ENCODE measurements at places on chromosomes 3 and 15.
A peak's percentile ranks its signal among the peaks of the same experiment; 100 is the strongest.

DNA sequence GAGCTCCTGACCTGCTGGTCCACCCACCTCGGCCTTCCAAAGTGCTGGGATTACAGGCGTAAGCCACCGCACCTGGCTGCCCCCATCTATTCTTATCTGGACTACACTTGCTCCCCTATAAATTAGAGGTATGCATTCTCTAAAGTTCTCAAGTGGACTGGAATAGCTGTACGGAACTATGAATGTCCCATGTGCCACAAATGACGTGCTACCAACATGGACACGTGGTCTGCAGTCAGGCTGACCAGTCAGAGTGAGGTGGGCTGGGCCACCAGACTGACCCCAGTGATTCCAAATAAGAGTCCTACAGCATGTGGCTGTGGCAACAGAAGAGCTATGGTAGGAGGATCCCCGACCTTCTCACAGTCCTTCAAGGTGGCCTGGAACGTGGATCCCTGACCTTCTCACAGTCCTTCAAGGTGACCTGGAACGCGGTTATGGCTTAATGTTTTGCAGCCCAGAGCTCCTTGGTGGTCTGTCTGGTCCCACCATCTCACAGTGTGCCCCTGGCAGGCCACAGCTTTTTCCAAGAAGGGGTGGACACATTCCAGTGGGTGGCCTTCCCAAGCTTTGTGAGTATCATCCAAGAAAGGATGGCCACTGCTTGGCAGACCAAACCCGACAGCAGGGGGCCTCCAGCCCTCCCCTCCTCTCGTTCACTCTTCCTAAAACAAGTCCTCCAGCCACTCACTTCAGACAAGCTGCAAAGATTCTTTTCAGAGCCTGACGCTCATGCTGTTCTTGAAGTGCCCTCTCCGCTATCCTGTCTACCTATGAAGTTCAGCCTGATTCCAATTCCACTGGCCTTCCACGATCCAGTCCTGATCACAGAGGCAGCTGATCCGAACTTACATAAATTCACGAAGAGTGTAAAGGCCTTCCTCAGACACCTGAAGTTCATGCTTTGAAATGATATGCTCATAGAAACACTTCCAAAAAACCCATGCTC, 4.4 kb downstream of the ADAMTS17 start:
- ATAC-seq = no peak

DNA sequence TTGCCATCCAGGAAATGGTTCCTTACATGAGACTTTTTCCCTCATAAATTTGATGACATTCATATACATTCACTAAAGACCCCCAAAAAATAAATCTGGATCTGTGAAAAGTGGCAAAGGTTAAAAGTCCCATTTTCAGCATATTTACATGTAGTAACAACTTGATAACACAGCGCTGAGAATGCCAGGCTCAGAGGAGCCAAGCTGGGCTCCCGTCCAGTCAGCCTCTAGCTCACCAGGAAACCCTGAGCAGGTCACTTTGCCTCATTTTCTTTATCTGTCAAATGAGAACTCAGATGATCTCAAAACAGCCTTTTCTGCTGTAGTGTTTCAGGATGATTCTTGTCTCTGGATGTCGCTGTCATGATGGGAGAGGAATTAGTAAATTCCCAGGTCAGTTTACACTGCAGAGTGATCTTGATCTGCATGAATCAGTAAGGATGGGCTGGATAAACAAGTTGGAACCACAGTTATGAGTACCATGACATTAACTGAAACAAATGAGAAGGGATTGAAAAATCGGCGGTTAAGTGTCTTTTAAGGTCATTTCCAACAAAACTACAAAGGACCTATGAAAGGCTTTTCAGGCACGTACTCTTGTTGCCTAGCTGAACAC, 82.8 kb downstream of the PPARG start:
- ATAC-seq = no peak

GRCh38 chr3:42028474-42028873, 62.7 kb upstream of the TRAK1 start:
- ATAC-seq = no peak

GRCh38 chr3:48422681-48423080, 7.2 kb downstream of the PLXNB1 start:
- no peak for ATAC-seq

DNA sequence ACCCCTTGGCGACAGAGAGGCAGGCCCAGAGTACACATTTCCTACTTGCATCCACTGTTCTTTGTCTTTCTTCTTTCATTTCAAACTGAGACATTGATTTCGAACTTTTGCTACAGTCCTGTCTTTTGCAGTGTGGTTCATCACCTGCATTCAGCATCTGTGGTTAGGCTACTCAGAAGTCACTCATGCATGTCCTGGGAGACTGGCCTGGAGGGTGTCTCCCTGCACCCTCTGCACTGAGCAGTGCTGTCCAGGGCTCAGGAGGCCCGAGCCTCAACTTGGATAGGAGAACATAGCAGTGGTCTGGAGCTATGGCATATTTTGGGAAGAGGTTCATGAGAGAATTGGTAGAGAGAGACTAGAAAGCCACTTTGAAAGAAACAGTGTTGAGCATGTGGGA, 240.2 kb upstream of the TPRG1 start:
- no peak for ATAC-seq

- ATAC-seq = peak; percentile 47
Observed at GRCh38 chr3:188491276-188491687, 337.3 kb downstream of the LPP start.

DNA sequence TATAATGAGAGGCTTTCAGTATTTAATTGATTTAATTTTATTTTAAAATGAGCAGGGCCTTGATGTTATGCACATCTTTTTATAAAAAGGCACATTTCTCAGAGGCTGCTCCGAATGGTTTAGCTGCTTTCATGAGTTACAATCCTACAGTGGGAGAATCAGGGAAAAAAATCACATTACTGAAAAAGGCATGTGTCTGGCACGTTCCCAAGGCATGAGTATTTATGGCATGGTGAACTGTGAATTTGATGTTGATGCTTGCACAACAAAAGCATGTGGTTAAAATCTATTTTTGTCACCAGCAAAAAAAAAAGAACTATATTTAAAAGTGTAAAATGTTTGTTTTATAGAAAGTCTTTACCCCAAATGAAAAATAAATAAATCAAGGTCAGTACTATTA, 485.2 kb upstream of the ROBO2 start:
- ATAC-seq = peak; percentile 66

DNA sequence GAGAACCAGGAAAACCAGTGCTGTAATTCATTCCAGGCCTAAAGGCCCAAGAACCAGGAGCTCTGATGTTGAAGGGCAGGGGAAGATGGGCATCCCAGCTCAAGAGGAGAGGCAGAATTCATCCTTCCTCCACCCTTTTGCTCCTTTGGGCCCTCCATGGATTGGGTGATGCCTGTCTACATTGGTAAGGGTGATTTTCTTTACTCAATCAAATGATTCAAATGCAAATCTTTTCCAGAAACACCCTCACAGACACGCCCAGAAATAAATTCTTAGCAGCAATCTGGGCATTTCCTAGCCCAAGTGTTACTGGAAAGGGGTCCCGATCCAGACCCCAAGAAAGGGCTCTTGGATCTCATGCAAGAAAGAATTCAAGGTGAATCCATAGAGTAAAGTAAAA, 17.6 kb upstream of the APOD start:
- ATAC-seq = peak; percentile 52

DNA sequence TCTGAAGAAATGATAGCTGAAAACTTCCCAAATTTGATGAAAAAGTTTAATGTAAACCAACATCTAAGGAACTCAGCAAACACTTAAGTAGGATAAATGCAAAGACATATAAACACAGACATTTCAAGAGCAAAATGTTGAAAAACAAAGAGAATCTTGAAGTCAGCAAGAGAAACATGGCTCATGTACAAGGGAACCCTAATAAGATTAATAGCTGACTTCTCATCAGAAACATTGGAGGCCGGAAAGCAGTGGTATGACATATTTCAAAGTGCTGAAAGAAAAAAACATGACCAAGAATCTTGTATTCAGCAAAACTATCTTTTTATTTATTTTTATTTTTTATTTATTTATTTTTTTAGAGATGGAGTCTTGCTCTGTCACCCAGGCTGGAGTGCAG, 10.6 kb upstream of the PRKCI start:
- ATAC-seq = no peak

DNA sequence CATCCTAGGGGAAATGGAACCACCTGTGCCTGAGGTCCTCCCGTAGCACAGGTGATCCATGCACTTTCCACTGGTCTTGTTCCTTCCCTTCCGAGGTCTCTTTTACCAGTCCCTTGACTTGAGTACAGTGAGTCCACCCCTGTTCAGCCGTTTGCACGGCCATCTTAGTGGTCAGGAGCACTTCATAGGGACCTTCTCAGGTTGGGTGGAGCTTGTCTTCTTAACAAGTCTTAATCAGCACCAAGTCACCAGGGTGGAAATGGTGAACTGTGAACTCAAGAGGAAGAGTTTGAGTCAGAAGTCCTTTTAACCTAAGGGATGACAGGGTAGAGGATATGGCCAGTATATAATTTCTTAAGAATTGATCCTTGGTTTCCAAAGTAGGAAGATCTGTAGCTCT, 21.4 kb downstream of the ARL8B start:
- no peak for ATAC-seq

GRCh38 chr3:55611121-55611520, 124.0 kb upstream of the WNT5A start:
- ATAC-seq = no peak

GRCh38 chr15:44038755-44039191, 156.3 kb downstream of the FRMD5 start:
- ATAC-seq = peak; percentile 96

GRCh38 chr15:91342097-91342496, 242.0 kb downstream of the SV2B start:
- ATAC-seq = no peak

DNA sequence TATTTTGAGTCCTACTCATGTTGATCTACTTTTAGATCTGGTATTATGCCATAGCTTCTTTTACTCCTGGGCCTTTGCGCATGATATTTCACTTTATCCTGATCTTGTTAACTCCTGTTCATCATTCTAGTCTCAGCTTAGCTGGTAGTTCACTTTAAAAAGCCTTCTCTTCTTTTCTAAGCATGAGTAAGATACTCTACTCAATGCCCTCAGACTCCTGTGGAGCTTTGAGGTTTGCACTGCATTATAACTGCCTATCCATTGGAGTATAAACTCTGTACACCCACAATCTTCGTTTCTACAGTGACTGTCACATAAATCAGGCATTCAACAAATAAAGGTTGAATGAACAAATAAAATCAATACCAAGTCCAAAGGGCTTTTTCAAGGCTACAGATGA, 357.9 kb upstream of the KCNH8 start:
- ATAC-seq = no peak

DNA sequence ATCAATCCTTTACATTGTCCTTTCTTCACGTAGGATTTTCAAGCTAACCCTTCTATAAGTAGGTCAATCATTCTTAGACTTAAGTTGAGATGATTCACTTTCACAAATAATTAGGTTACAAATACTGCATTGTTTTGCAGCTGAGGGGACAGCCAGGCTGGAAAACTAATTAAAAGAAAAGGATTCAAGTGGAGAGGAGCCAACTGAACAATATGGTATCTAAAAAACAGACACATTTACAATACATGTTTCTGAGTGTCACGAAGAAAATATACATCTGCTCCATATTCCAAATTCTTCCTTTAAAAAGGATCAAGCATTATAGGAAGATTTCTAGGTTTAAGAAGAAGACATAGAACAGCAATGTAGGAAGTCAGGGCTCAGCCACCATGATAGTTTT, 70.2 kb downstream of the PEAK1 start:
- no peak for ATAC-seq

GRCh38 chr3:149547954-149548668, 73.6 kb downstream of the TM4SF4 start:
- no peak for ATAC-seq
